ENCODE measurements at places on chromosomes 2 and 18. TPM values are rescaled to one million over a fixed set of nuclear protein-coding genes. Genes with fewer than 3 reads are reported as not detected.

GRCh38 chr2:205754285-205754923 lies 72.1 kb downstream of the NRP2 start:
- no peaks in the 10 kb centered on the region for H3K27me3 ChIP-seq
- peaks cover 79% of the 10 kb centered on the region for H3K36me3 ChIP-seq
- H3K27ac ChIP-seq = no peak overlapping the region

VPS54 gene
- 25.8 TPM for total RNA-seq

- no peaks in the 10 kb centered on the region for H3K27me3 ChIP-seq
- H3K27ac ChIP-seq = peak overlapping the region; percentile 49
- H3K36me3 ChIP-seq = no peaks in the 10 kb centered on the region
- no peak overlapping the region for H3K4me3 ChIP-seq
Measured at GRCh38 chr18:7388741-7389140, 157.9 kb downstream of the LRRC30 start.

LINC00305 gene
- total RNA-seq = not detected

- no peak overlapping the region for H3K27ac ChIP-seq
- no peaks in the 10 kb centered on the region for H3K4me1 ChIP-seq
- DNase-seq = no peak
- no peaks in the 10 kb centered on the region for H3K27me3 ChIP-seq
- H3K36me3 ChIP-seq = no peaks in the 10 kb centered on the region
- no peak overlapping the region for H3K4me3 ChIP-seq
Measured at GRCh38 chr2:24521162-24521857, 30.3 kb downstream of the NCOA1 start.

GRCh38 chr2:68501768-68502167 lies 34.4 kb downstream of the APLF start:
- no peaks in the 10 kb centered on the region for H3K27me3 ChIP-seq
- no peak for DNase-seq
- H3K27ac ChIP-seq = no peak overlapping the region
- H3K36me3 ChIP-seq = no peaks in the 10 kb centered on the region

PROKR1 gene
- total RNA-seq = 2.9 TPM

GRCh38 chr18:48452861-48453323 lies 43.7 kb upstream of the ZBTB7C start:
- H3K27ac ChIP-seq = no peak overlapping the region
- no peaks in the 10 kb centered on the region for H3K4me1 ChIP-seq
- H3K36me3 ChIP-seq = no peaks in the 10 kb centered on the region

- no peaks in the 10 kb centered on the region for H3K4me1 ChIP-seq
- DNase-seq = no peak
- no peak overlapping the region for H3K4me3 ChIP-seq
Measured at GRCh38 chr18:63205791-63206252, 113.7 kb downstream of the BCL2 start.

- no peaks in the 10 kb centered on the region for H3K36me3 ChIP-seq
- no peaks in the 10 kb centered on the region for H3K4me1 ChIP-seq
- DNase-seq = no peak
- no peak overlapping the region for H3K27ac ChIP-seq
- H3K27me3 ChIP-seq = no peaks in the 10 kb centered on the region
Measured at GRCh38 chr2:234203135-234203984, 152.9 kb downstream of the SPP2 start.
